A549 treated with AZD2906 at 1 μM for 4 hours (cell line): ENCODE measurements at places on chromosomes 11 and 22. TPM values are rescaled to one million over a fixed set of nuclear protein-coding genes. Genes with fewer than 3 reads are reported as not detected.

Gene BANF1
- total RNA-seq, result 374 to 488 TPM (median 470 TPM) in 5 replicates

Gene AMPD3
- total RNA-seq, result 6.5 to 7.6 TPM (median 7.0 TPM) in 5 replicates

Gene SERPIND1
- 0.02 to 0.03 TPM in 2 of 5 replicates, not detected in the others for total RNA-seq

Gene MYO7A
- 1.2 to 1.4 TPM (median 1.2 TPM) in 5 replicates for total RNA-seq

Gene LARGE1
- 3.8 to 4.6 TPM (median 4.1 TPM) in 5 replicates for total RNA-seq

Gene OR5P2
- total RNA-seq, result not detected in 5 replicates

Gene ELFN2
- total RNA-seq, result 5.0 to 6.7 TPM (median 5.6 TPM) in 5 replicates

Gene MS4A15
- 0.06 TPM in 1 of 5 replicates, not detected in the others for total RNA-seq

Gene GPR137
- 32.9 to 50.2 TPM (median 46.3 TPM) in 5 replicates for total RNA-seq
